K562 (cell line): ENCODE measurements at places on chromosomes 6 and 20. TPM values are rescaled to one million over a fixed set of nuclear protein-coding genes. Genes with fewer than 3 reads are reported as not detected.

GRCh38 chr6:93789532-93789931 is 370.2 kb upstream of the EPHA7 start:
- H3K4me3 ChIP-seq = no peak overlapping the region
- H3K36me3 ChIP-seq = no peaks in the 10 kb centered on the region

DNA sequence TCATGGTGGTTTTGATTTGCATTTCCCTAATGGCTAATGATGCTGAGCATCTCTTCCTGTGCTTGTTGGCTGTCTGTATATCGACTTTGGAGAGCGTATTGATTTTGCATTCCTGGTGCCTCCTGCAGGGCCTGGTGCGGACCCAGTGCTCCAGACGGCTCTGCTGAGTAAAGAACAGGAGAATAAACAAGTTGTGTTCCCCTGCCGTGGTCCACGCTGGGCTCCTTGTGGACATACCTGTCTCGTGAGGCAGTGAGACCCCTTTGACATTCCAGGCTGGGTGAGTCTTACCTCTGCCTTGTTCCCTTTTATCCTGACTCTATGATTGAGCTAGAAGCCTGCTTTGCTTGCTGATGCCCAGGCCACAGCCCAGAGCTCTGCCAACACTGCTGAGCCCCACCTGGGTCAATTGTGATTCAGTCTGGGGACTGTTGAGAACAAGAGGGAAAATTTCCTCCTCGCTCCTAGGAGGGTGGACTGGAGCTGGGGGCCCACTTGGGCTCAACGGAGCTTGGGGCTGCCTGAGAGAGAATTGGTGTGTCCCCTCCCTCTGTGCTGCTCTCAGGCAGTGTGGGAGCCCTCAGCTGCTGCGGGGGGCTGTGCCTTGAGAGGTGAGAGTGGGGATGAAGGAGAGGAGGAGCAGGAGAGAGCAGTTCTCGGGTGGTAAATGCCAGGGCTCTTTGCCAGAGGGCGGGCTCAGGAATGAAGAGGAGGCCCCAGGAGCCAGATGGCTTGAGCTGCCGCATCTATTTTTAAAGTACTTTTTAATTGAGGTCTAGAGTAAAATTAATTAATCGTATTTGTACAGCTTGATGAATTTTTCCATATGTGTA is 43.7 kb upstream of the PMEPA1 start:
- H3K4me1 ChIP-seq = peaks cover 6% of the 10 kb centered on the region
- H3K27ac ChIP-seq = no peak overlapping the region
- peaks cover 5% of the 10 kb centered on the region; the same call in 1 of the 3 replicates for H3K27me3 ChIP-seq
- DNase-seq = no peak

DNA sequence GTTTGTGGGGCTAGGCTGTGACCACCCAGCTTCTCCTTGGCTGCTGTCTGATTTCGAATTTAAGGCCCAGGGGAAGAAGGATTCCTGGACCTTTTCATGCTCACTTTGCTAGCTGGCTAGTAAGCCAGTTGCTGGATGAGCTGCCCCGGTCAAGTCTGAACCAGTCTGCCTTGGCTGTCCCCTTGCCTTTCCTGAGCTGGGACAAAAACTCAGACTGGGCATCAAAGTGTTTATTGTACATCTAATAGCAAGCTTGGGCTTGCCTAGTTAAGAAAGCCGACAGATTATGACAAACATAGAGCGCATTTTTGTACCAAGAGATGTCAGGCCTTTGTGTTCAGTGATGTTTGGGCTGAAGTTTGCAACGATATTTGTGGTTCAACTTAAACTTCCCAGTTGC is 750 bp upstream of the PAK5 start:
- no peaks in the 10 kb centered on the region for H3K36me3 ChIP-seq
- no peak overlapping the region for H3K4me3 ChIP-seq
- H3K27ac ChIP-seq = no peak overlapping the region
- no peak for DNase-seq

GRCh38 chr6:73455865-73456629 is 4.0 kb upstream of the CGAS start:
- H3K27ac ChIP-seq = no peak overlapping the region
- peak; percentile 9 for DNase-seq
- H3K36me3 ChIP-seq = no peaks in the 10 kb centered on the region
- peaks cover 6% of the 10 kb centered on the region; the same call in 2 of the 3 replicates for H3K4me1 ChIP-seq
- H3K4me3 ChIP-seq = no peak overlapping the region

- DNase-seq = peak; percentile 78
- H3K4me1 ChIP-seq = peaks cover 3% of the 10 kb centered on the region
- no peak overlapping the region for H3K4me3 ChIP-seq
- H3K27ac ChIP-seq = no peak overlapping the region; the same call in 2 of the 3 replicates
These were observed 107.2 kb upstream of the FOXA2 start for GRCh38 chr20:22691369-22692118.

KIFC1 gene
- total RNA-seq = 79.2 and 85.6 TPM in 2 replicates

PM20D2 gene
- total RNA-seq = 1.00 and 1.1 TPM in 2 replicates

GRCh38 chr20:48986899-48987298 is 59.2 kb upstream of the CSE1L start:
- H3K4me1 ChIP-seq = no peaks in the 10 kb centered on the region; the same call in 1 of the 2 replicates
- DNase-seq = peak; percentile 17
- H3K27me3 ChIP-seq = no peaks in the 10 kb centered on the region
- no peak overlapping the region for H3K4me3 ChIP-seq
- H3K36me3 ChIP-seq = peaks cover 87% of the 10 kb centered on the region
- H3K27ac ChIP-seq = no peak overlapping the region

ZNF165 gene
- total RNA-seq = 1.1 and 1.2 TPM in 2 replicates

- no peaks in the 10 kb centered on the region for H3K4me1 ChIP-seq
- H3K36me3 ChIP-seq = 0 out of 3 replicates have a peak, but pooled peaks cover 4% of the 10 kb centered on the region
- H3K27ac ChIP-seq = no peak overlapping the region
- no peak overlapping the region for H3K4me3 ChIP-seq
These were observed 183.5 kb downstream of the DST start for GRCh38 chr6:56459030-56459805.

GRCh38 chr6:144804246-144804790 is 519.2 kb downstream of the UTRN start:
- H3K27ac ChIP-seq = no peak overlapping the region
- H3K36me3 ChIP-seq = no peaks in the 10 kb centered on the region
- DNase-seq = no peak
- H3K4me3 ChIP-seq = no peak overlapping the region
- H3K4me1 ChIP-seq = no peaks in the 10 kb centered on the region; the same call in 2 of the 3 replicates

CD40 gene
- total RNA-seq = 2.0 and 2.1 TPM in 2 replicates

OR2B6 gene
- total RNA-seq = 4.2 and 4.4 TPM in 2 replicates

GRCh38 chr6:84449220-84449619 is 221.8 kb upstream of the CEP162 start:
- H3K36me3 ChIP-seq = no peaks in the 10 kb centered on the region
- H3K4me3 ChIP-seq = no peak overlapping the region
- DNase-seq = no peak
- H3K27ac ChIP-seq = no peak overlapping the region
- H3K27me3 ChIP-seq = no peaks in the 10 kb centered on the region

FHL5 gene
- not detected in 2 replicates for total RNA-seq

SYCP2L gene
- 18.1 and 21.5 TPM in 2 replicates for total RNA-seq

ABHD16A gene
- total RNA-seq = 104 and 106 TPM in 2 replicates

- H3K36me3 ChIP-seq = no peaks in the 10 kb centered on the region
- DNase-seq = no peak
- H3K27me3 ChIP-seq = no peaks in the 10 kb centered on the region
- no peak overlapping the region for H3K4me3 ChIP-seq
- no peak overlapping the region for H3K27ac ChIP-seq
These were observed 56.6 kb upstream of the RREB1 start for GRCh38 chr6:7050872-7051779.

DNA sequence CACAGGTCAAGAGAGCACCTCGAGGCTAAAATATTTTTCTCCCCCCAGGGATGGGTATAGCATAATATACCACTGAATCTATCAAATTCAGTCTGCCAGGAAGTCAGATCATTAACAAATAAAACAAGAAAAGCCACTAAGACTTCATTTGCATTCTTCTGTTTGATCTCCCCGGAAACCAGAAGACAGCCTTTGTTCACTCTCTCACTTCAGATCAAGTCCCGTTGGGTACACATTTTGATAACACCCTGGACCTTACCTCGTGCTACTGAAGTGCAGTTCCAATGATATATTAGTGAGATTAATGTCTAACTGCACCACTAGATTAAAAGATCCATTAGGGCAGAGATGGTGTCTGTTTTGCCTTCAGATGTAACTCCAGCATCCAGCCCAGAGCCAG is 157.7 kb upstream of the B3GAT2 start:
- H3K27ac ChIP-seq = no peak overlapping the region
- no peaks in the 10 kb centered on the region for H3K36me3 ChIP-seq
- no peak for DNase-seq
- no peaks in the 10 kb centered on the region for H3K4me1 ChIP-seq
- no peaks in the 10 kb centered on the region for H3K27me3 ChIP-seq

NKAIN4 gene
- not detected in 2 replicates for total RNA-seq

DNA sequence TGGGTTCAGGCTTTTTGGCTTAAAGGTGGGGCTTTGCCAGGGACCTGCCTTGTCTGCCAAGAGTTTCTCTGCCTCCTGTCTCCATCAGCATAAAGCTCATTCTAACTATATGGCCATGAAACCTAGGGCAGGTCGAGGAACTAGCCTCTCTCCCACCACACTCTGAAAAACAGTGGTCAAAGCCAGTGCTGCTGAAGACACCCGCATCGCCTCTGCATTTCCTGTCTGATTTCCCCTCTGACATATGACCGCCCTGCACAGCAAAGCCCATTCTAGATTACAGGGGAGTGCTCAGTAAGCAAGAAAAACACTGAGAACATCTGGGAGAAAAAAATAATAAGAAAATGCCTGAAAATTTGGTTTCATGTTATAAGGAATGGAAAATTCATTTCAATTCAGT is 573.6 kb downstream of the PRKN start:
- H3K36me3 ChIP-seq = no peaks in the 10 kb centered on the region
- no peaks in the 10 kb centered on the region for H3K4me1 ChIP-seq
- DNase-seq = no peak
- H3K27ac ChIP-seq = no peak overlapping the region
- H3K27me3 ChIP-seq = no peaks in the 10 kb centered on the region
- no peak overlapping the region for H3K4me3 ChIP-seq

HDGFL1 gene
- total RNA-seq = 0.38 and 0.49 TPM in 2 replicates

DNA sequence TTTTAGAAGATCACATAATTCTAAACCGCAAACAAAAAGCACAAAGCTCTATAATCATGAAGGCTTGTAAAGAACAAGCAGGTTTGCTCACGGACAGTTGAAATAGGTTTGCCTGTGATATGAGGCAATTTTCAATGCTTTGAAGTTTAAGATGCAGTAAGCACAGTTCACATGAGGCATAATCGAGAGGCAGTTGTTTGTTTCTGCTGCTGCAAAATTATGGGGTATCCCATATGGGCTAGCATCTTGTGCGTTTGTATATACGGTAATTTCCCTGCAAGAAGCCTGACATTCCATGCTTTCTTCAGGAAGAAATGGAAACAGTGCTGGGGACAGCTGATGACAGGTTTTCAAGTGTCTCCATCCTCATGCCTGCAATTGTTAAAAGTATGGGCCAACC is 94.6 kb upstream of the MC3R start:
- no peaks in the 10 kb centered on the region for H3K27me3 ChIP-seq
- no peak for DNase-seq
- no peak overlapping the region for H3K27ac ChIP-seq
- H3K4me3 ChIP-seq = no peak overlapping the region
- H3K36me3 ChIP-seq = no peaks in the 10 kb centered on the region
- H3K4me1 ChIP-seq = no peaks in the 10 kb centered on the region

FKBP1A gene
- 176 and 177 TPM in 2 replicates for total RNA-seq

WASF1 gene
- total RNA-seq = 12.6 and 13.0 TPM in 2 replicates

WFDC10B gene
- total RNA-seq = not detected in 2 replicates

CNKSR3 gene
- 25.7 and 27.9 TPM in 2 replicates for total RNA-seq

FAM162B gene
- not detected in 2 replicates for total RNA-seq

DNA sequence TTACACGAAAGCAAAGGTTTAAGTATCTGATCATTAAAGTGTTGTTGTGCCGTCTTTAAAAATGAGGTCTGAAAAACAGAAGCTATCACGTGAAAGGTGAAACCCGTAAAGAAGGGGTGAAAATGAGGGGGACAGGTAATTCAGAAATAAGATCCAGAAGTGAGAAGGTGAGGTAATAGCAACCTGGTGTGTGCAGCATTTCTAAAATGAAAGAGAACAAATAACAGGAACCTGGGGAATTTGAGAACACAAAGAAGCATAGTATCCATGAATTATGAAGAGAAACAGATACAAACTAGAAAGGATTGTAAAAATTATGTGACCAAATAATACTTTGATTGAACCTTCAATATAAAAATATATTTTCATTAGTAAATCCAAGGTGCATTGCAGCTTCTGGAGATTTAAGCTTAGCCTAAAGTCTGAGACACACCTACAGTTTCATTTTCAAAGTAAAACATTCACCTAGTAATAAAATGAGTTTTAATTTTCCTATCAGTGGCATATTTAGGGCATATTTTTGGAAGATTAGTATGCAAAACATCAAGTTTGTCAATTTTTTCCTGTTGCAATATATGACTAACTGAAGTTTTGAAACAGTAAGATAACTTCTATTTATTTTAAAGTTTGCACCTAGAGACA is 1.4 kb downstream of the HEY2 start:
- H3K36me3 ChIP-seq = no peaks in the 10 kb centered on the region
- H3K4me1 ChIP-seq = peaks cover 28% of the 10 kb centered on the region
- no peak overlapping the region for H3K27ac ChIP-seq
- H3K27me3 ChIP-seq = peaks cover 34% of the 10 kb centered on the region

- no peak overlapping the region for H3K27ac ChIP-seq
- no peaks in the 10 kb centered on the region for H3K4me1 ChIP-seq
- DNase-seq = no peak
These were observed 27.9 kb downstream of the FAM83B start for GRCh38 chr6:54874349-54875048.

BPIFB2 gene
- total RNA-seq = 0.11 TPM in 1 of 2 replicates, not detected in the other

DNA sequence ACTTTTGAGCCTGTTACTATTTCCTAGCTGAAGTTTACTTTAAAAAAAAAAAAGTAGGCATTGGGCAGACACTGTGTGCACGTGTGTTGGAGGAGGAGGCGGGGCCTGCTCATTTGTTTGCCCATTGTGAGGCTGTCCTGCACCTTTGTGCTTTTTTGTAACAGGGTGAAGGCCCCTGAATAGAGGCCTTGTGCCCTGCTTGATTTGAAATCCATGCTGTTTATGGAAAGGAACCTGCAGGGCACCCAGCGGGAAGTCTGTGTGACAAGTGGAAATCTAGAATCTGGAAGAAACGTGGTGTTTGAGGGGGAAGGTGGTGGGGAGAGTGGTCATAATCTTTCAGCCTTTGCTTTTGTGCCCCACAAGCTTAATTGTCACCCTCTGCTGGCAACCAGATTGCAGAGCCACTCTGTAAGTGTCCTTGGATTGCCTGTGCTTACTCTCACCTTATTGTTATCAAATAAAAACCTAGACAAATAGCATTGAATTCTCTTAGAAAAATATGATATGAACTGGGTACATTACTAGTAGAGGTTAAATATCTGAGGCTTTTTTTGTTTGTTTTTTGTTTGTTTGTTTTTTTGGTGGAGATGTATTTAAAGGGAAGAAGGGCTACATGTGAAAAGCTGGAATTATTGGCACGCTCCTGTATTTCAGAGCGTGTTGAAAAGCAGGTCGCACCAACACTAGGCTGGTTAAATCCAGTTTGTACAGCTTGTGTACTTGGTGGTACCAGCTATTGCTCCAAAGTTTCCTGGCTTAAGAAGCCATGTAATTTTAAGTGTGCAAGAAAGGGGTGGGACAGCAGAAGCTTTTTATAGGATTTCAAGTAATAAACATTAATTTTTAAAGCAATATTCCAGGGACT is 156.3 kb downstream of the ARID1B start:
- no peak overlapping the region for H3K27ac ChIP-seq
- no peak for DNase-seq
- peaks cover 6% of the 10 kb centered on the region; the same call in 2 of the 3 replicates for H3K36me3 ChIP-seq
- H3K4me3 ChIP-seq = no peak overlapping the region
- no peaks in the 10 kb centered on the region for H3K4me1 ChIP-seq
- no peaks in the 10 kb centered on the region for H3K27me3 ChIP-seq
